ENCODE measurements at places on chromosomes 12 and 14.

- DNase-seq: no peak
These were observed 276.2 kb downstream of the EMP1 start for GRCh38 chr12:13472690-13473089.

- DNase-seq: no peak
These were observed 54.7 kb downstream of the RPS6KA5 start for GRCh38 chr14:91005716-91006115.

DNA sequence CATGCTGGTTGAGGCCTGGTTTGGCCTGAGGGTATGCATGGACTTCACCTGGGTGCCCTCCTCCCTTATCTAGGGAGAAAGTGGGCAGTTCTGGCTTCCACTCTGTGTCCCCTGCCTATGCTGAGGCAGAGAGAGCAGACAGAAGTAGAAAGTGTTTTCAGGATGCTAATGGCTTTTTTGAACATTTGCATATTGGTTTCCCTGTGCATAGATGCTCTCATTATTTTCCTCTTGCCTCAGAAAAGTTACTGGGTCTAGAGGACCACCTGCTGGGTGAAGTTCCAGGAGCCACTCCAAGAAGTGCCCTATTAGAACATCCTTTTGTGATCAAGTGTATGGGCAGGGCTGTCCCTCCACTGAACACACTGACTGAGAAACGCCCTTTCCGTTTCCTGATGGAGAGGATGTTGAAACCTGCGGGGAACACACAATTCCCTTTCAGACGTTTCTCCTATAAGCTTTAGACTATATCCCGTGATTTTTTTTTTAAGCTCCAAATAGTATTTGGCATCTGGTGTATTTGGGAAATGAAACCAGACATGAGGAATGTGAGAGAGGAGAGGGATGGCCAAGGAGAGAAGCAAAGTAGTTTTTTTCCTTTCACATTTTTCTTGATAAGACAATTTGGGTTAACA lies 66.6 kb downstream of the DAAM1 start:
- no peak for DNase-seq

- no peak for DNase-seq
These were observed 28.6 kb upstream of the BATF start for GRCh38 chr14:75493592-75494087.

- DNase-seq: no peak
These were observed 17.8 kb upstream of the MLEC start for GRCh38 chr12:120668868-120669840.

DNA sequence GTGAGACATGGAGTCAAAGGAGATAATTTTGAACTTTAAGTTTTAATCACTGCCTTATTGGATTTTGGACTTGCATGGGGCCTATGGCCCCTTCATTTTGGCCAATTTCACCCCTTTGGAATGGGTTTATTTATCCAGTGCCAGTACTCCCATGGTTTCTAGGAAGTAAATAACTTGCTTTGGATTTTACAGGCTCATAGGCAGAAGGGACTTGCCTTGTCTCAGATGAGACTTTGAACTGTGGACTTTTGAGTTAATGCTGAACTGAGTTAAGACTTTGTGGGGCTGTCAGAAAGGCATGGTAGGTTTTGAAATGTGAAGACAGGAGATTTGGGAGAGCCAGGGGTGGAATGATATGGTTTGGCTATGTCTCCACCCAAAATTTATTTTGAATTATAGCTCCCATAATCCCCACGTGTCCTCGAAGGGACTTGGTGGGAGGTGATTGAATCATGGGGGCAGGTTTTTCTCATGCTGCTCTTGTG lies 448.1 kb downstream of the NAV3 start:
- DNase-seq: no peak

DNA sequence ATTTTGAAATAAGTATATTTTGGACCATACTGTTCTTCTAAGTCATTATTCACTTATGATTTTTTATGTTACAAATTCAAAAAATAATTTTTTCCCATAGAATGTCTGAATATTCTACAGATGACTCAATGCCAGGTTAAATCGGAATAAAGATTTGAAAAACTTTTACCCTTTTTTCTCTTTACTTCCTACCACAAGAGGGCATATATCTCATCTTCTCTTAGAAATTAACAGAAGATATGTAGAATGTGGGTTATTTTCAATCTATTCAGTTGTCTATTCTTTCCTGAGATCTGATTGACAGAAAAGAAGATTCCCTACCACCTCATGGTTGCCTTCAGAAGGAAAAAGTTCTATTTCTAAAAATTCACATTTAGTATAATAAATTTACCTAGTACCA lies 53.0 kb upstream of the KITLG start:
- DNase-seq: no peak

- DNase-seq: no peak
These were observed 20.3 kb upstream of the LMNTD1 start for GRCh38 chr12:25573346-25573745.

GRCh38 chr12:14367040-14367661 lies 1.7 kb downstream of the ATF7IP start:
- no peak for DNase-seq

GRCh38 chr12:114851981-114852380 lies 168.0 kb upstream of the TBX3 start:
- DNase-seq: no peak

DNA sequence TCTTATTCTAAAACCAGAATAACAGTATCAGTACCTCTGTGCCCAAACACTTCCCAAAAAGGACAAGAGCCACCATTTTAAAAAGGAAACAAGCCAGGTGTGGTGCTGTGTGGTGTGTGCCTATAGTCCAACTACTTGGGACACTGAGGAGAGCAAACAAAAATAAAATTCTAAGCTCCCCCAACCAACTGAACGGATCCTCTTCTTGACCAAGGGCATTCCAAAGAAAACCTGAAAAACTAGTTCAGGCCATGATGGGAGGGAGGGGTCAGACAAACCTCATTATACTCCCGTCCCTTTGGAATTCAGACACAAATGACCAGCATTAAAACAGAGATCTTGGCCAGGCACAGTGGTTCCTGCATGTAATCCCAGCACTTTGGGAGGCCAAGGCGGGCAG lies 20.5 kb downstream of the SLC11A2 start:
- no peak for DNase-seq

- no peak for DNase-seq
These were observed 19.6 kb downstream of the CLMN start for GRCh38 chr14:95300002-95300696.

DNA sequence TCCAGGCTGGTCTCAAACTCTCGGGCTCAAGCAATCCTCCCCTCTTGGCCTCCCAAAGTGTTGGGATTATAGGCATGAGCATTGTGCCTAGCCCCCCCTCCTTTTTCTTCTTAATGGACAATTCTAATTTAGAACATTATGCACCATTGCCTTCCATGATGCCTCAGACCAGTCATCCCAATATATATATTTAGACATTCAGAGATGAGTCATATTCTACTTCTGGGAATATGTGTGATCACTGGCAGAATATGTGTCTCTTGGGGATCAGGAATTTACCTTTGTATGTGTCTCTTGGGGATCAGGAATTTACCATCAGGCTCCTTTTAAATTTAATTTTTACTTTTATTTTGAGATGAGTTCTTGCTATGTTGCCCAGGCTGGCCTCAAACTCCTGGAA lies 7.5 kb upstream of the CCDC177 start:
- DNase-seq: no peak

GRCh38 chr12:95096852-95097251 lies 23.4 kb upstream of the NR2C1 start:
- DNase-seq: no peak

- no peak for DNase-seq
These were observed 14.3 kb upstream of the ZFP36L1 start for GRCh38 chr14:68807148-68807600.

GRCh38 chr12:2355604-2356003 lies 302.8 kb downstream of the CACNA1C start:
- no peak for DNase-seq

- no peak for DNase-seq
These were observed 65.5 kb upstream of the BEGAIN start for GRCh38 chr14:100652744-100653143.

DNA sequence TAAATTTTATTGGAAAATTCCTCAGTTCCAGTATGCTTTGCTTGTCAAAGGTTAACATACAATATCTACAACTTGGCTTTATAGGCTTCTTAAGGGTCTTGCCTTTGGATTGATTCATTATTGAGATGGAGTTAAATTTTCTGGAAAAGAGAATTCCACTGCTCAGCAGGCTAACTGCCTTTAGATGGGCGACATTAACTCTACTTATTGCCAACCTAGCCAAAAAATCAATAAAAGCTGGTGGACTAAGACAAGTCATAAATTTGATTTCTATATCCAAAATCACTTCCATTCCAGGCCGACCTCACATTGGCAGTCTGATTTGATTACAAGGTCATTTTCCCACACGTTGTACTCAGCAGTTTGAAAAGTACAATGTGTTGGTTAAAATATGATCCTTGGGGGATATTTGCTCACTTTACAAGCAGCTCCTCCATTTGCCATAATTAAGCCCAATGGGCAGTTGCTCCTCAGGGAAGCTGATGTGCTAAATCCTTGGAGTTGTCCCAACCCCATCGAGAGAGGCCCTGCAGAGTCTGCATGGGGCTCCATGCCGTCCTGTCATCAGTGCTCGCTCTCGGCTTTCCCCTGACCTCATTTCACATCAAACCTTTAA lies 36.1 kb upstream of the CRY1 start:
- DNase-seq: no peak

- DNase-seq: no peak
These were observed 169.1 kb upstream of the TBX3 start for GRCh38 chr12:114852976-114853529.

DNA sequence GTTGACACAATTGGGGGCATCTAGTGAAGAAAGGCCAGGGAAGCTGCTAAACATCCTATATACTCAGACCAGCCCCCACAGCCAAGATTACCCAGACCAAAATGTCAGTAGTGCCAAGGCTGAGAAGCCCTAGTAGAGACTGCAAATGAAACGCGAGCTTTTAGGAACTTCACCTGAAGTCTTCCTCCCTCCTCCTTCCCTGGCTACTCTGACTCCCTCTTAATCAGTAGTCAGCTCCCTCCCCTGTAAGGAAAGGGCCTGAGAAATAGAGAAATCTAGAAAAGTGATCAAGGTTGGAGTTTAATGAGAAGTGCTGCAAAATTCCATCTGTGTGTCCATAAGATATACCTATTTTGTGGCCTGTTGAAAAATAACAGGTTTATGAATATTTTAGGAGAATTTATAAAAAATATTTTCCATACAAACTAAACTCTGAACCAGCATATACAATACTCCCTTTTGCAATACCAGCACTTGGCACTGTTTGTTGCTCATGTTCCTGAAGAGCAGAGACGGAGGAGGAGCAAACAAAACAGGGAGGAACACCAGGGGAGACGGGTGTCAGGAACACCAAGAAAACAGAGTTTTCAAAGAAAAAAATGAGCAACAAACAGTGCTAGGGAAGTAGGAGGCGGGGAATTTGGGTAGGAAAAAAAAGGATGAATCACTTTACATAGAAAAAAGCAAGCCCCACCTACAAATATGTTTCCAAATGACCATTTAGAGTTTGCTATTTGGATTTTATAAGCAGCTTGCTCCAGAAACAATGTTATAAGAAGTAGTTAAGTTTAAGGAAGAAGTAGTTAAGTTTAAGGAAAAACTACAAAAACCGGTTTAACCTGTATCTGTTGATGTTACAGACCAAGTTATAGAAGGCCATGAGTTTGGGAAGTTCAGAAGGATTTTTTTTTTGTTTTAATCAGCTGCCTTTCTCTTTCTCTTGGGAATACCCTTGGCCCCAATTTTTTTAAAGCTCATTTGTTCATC lies 282.1 kb upstream of the GRIP1 start:
- DNase-seq: no peak

GRCh38 chr12:106945261-106945851 lies 10.4 kb upstream of the TMEM263 start:
- DNase-seq: no peak

GRCh38 chr12:6386491-6386890 lies 2.5 kb downstream of the LTBR start:
- no peak for DNase-seq

GRCh38 chr12:132881818-132882217 lies 5.6 kb downstream of the CHFR start:
- DNase-seq: no peak

GRCh38 chr12:93777254-93777653 lies 100.1 kb downstream of the CRADD start:
- DNase-seq: no peak

- DNase-seq: no peak
These were observed 28.5 kb downstream of the TMCC3 start for GRCh38 chr12:94621662-94622359.

DNA sequence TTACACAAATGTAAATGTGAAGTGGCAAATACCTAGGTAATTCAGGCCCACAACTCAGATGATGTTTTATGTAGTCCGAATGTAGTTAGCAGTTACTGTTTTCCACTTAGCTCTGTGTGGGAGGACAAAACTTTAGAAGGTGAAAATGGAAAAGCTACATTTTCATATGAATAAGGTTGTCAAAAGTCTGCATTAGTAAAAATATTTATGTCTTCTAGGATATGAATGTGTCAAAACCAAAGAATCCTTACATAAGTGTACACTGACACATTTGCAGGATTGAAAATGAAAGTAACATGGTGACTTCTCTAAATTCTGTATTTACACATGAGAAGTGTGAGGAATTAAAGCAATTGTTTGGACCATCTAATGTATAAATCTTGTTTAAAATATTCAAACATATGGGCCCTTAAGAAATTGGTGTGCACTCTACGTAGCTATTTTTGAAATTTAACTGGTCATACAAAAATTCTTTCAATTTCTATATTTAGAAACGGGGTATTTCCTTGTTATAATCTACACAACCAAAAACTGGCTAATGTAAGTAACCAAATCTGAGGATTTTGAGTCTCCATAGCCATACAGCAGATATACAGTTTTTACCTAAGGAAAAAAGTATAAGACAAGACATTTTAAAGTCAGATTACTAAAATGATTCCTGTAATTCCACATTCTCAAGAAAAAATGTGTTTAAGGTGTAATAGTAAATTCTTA lies 5.4 kb downstream of the CDKN1B start:
- no peak for DNase-seq

- DNase-seq: no peak
These were observed 4.4 kb upstream of the SHMT2 start for GRCh38 chr12:57224973-57225679.

DNA sequence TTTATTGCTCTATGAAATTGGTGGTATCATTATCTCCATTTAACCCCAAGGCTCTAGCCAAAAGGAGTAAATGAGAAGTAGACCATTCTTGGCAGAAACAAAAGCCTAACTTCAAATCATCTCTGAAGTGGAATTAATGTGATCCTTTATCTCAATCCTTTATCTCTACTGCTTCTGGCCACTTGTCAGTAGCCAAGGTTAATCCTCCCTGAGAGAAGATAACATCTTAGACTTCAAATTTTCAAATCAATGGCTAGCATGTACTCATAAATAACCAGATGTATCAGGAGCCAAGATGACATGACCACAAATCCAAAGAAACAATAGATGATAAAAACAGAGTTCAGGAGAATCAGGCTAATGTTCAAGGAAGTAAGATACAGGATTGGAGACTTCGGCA lies 123.1 kb upstream of the RASSF8 start:
- DNase-seq: no peak

DNA sequence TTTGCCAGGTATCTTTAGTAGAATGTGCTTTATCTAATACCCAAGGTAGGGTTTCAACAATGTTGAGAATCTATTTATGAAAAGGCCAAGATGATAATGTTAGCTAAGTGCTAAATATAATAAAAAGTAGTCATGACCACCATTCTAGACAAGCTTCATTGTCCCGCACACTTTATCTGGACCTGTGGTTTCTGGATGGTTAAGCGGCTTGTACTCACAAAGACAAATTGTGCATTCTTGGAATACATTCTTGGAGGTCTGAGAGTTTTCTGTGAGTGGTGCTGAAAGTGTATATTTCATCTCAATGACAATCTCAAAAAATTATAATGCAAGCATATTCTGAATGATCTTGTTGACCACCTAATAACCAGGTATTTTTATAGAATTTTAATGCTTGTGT lies 646.9 kb downstream of the DIO2 start:
- DNase-seq: no peak

- no peak for DNase-seq
These were observed 31.7 kb downstream of the ATP2A2 start for GRCh38 chr12:110312581-110313360.
